ENCODE measurements at places on chromosomes 7 and 10.
A peak's percentile ranks its signal among the peaks of the same experiment; 100 is the strongest.

DNA sequence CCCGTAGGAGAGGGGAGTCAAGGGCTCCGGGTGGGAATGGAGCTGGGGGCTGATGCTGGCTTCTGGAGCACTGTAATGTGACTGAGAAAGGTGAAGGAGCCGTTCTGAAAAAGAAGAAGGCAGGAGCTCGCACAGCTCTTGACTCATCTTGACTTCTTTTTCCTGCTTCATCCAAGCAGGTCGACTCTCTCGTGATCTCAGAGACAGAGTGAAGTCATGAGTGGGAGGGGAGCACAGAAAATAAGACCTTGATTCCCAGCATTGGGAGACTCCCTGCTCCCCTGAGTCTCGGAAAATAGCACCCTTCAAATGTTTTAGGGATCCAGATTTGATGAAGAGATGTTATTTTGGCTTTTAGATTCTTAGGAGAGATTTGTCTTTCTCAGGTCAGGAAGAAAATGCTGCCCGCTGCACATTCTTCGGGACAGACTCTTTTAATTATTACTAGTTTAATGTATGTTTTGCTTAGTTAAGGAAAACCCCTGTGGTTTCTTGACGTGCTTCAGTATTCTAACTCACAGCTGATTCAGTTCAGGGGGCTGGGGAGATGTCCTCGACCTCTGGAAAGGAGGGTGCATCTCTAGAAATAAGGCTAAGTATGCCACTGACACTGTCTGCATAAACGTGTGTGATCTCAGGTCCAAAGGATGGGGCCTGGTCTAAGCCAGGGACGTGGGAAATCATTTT is 34.1 kb downstream of the EGFR start:
- DNase-seq = no peak

- DNase-seq = no peak
Measured at GRCh38 chr10:1035201-1035600, 9.5 kb upstream of the IDI2 start.

- no peak for DNase-seq
Measured at GRCh38 chr7:154837087-154837486, 165.8 kb downstream of the PAXIP1 start.

DNA sequence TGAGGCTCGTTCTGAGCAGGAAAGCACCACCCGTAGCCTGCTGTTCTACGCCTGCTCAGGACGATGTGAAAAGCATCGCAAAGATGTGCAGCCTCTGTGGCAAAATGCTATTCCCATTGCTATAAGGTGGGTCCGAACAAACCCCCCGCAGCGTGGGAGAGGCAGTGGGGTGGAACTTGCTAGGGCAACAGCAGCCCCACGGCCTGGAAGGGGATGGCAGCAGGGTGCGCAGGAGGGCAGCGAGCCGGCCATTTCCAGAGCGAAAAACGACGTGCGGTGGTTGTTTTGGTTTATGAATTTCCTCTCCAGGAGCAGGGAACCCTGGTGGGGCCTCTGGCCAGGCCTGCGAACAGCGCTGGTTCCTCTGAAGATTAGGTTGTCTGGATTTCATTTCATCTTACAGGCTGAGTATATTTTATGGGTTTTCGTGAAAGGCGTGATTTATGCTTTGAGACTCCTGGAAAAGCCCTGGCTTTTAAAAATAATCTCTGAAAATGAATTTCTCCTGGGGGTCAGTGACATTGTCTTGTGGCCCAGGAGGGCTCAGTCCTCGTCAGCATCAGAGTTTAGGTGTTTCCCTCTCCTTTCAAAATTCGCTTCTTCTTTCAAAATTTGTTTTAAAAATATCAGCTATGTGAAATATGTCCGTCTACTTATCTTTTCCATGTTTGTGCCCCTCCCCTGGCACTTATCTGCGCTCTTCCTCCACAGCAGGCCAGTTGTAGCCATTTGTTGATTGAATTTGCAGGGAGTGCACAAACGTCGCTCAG is 42.3 kb upstream of the UBE3C start:
- no peak for DNase-seq

DNA sequence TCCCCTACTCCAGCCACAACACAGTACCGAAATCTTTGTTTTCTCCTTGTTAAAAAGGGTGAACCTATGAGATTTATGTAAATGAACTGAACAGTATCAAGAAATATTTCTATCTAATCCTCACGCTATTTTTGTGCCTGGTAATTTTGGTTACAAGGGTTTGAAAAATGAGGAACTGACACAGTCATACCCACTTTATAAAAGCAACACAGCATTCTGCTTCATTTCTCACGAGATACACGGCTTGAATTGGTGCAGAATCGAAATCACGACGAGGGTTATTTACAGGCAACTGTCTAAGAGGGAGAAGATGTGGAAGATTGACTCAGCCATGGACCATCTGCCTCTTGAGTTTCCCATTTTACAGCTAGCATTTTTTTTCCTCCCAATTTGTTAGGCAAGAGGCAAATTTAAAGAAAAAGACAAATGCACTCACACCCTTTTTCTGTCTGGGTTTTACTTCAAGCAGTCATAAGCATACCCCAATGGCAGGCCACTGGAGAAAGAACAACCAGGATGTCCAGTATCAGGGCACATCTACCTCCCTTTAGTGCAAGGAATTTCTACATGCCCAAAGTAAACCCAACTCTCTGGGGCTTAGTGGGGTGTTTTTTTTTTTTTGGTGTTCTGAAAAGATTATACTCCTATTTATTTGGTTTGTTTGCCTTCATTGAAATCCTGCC is 108.1 kb downstream of the ITGB8 start:
- DNase-seq = no peak

GRCh38 chr10:90604636-90605035 is 253.2 kb downstream of the HTR7 start:
- DNase-seq = no peak

DNA sequence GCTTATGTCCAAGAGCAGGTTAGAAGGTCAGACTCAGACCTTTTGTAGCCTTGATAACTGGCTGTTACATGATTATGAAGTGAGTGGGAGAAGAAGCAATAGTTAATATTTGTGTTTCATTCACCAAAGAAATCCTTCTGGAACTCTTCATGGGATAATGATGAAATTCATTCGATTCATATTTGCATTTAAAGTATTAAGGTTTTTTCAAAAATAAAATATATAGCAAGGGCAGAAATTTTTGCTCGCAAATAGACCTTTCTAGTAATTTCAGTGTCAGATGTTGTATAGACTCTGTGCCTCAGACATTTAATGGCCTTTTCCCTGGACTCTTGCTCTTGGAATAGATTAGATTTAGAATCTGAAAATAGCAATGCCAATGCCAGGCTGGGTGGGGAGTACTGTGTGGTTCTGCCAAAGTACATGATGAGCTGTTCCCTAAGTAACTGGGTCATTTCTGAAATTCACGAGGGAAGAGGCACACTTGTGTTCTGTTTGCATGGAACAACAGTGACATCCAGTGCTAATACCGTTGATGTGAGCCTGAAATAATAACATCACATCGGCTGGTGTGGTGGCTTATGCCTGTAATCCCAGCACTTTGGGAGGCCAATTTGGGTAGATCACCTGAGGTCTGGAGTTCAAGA is 119.2 kb downstream of the MBL2 start:
- DNase-seq = no peak

- no peak for DNase-seq
Measured at GRCh38 chr10:77029777-77030717, 607.6 kb downstream of the KCNMA1 start.

DNA sequence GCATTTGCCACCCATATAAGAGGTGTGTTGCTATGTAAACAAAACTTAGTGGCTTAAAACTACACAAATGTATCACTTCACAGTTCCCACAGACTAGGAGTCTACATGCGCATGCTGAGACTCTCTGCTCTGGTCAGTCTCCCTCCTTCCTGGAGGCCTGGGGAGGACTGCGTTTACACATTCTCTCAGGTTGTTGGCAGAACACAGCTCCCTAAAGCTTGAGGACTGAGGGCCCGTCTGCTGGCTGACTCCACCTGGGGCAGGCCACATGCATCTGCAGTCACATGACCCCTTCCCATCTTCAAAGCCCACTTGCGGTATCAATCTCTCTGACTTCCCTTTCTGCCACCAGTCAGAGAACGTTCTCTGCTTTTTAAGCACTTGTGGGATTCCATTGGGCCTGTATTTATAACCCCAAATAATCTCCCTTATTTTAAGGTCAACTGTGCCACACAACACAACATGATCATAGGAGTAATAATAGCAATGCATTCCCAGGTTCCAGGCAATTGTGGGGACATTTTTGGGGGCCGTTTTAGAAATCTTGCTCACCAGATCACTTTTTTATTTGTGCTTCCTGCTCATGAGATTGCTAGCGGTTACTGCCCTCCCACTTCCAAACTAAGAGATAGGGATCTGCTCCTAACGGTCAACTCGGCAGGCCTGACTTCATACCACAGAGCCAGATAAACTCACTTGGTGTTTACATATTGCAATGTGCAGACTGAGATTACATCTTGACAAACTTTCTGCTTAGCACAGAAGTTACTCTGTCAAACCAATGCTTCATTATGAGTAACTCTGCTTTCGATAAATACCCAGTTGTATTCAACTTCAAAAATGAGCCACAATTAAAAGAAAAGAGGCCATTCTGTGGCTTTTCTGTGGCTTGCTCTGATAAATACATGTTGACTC is 96.3 kb downstream of the ALOX5 start:
- peak; percentile 68 for DNase-seq

- DNase-seq = no peak
Measured at GRCh38 chr10:29728541-29729049, 93.8 kb upstream of the SVIL start.

DNA sequence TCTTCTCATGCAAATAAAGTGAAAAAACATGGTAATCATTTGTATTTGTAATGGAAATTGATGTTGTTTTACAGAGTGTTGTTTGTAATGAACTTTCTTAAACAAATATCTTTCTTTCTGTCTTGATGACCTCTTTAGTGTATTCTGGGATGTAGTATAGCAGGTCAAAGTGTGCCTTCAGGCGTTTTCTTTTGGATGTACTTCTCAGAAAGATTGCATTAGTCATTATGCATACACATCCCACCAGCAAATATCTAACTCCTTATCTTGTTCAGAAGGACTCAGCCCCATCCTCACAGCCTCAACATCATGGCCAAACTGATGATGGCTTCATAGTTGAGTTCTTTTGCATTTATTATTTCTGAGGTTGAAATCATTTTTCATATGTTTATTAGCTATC is 124.7 kb downstream of the LRRC18 start:
- no peak for DNase-seq

DNA sequence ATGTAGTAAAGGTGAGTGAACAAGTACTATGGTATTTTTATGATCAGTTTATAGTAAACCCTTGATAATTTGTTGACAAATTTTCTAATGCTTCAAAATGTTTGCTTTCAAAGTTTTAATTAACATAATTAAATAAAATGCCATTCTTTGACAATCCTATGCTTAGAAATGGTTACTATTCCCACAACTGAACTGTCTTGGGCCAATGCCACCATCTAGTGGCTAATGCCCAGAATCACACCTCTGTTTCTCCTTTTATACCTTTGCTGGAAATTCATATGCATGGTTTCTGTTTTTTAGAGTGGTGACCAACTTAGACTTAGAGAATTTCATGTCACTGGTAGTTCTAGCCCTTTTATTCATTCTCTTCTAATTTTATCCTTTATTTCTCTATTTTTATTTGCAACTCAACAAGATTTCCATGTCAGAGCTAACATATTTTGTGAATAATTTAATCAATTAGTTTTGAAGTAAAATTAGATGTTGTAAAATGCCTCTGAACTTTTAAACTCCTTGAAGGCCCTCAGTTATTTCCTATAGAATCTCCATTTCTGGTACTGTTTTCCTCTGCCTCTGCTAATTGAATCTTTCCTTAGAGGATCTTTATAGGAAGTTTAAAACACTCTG is 31.1 kb downstream of the PCGF5 start:
- peak; percentile 64 for DNase-seq

GRCh38 chr10:30782537-30783461 is 153.2 kb upstream of the LYZL2 start:
- DNase-seq = no peak

- DNase-seq = no peak
Measured at GRCh38 chr7:26096136-26096535, 55.9 kb upstream of the NFE2L3 start.

Measured in central memory CD4-positive, alpha-beta T cell (primary cell).